Esophagus squamous epithelium (tissue), 5 donors: ENCODE measurements at places on chromosomes 5 and 9.
A peak's percentile ranks its signal among the peaks of the same experiment; 100 is the strongest.

- DNase-seq, result no peak
These were observed 1.0 kb downstream of the TLE4 start for GRCh38 chr9:79572608-79573411.

- DNase-seq, result no peak
These were observed 12.7 kb upstream of the CYSTM1 start for GRCh38 chr5:140162275-140162674.

DNA sequence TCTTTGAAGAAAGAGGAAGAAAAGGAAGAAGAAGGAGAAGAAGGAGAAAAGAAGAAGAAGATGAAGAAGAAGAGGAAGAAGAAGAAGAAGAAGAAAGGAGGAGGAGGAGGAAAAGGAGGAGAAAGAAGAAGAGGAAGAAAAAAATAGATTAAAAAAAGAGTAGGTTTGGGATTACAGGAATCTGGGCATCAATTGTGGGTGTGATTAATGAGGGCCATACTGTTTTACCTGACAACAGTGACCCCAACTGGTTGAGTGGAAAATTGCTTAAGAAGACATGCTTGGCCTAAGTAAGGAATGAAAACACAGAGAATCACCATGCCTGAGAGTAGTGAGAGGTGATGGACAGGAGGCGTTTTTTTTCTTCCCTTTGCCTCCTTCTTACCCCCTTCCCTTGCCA is 114.6 kb downstream of the FAM170A start:
- no peak for DNase-seq

DNA sequence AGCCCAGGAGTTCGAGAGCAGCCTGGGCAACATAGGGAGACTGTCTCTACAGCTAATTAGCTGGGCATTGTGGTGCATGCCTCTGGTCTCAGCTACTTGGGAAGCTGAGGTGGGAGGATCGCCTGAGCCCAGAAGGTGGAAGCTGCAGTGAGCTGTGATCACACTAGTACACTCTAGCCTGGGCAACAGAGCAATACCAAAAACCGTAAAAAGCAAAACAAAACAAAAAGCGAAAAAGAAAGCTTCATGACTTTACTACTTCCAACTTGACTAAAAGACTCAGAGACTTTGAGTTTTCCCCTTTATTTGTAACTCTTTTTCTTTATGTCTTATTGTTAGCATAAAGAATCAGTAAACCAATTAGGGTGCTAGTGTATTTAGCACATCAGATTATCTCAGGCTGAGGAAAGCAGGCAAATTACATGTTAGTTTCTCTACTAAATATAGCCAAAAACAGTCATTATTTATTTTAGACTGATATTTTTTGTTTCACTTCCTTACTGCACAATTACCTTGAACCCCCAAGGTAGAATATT is 5.4 kb downstream of the RAD17 start:
- no peak for DNase-seq

DNA sequence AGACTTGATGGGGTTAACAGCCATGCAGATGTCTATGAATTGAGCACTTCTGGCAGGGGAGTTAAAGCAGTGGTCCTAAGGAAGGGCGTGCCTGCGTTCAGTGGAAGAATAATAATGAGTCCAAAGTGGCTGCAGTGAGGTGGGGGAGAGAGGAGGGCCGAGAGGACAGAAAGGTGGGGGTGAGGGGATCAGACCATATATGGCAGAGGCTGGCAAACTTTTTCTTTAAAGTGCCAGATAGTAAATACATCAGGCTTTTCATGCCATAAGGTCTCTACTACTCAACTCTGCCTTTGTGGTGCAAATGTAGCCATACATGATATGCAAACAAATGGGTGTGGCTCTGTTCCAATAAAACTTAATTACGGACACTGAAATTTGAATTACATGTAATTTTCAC is 77.1 kb downstream of the STRBP start:
- DNase-seq, result no peak

GRCh38 chr5:175443514-175444059 is 395 bp downstream of the DRD1 start:
- no peak for DNase-seq

- no peak for DNase-seq
These were observed 43.5 kb downstream of the SARDH start for GRCh38 chr9:133694686-133695085.

DNA sequence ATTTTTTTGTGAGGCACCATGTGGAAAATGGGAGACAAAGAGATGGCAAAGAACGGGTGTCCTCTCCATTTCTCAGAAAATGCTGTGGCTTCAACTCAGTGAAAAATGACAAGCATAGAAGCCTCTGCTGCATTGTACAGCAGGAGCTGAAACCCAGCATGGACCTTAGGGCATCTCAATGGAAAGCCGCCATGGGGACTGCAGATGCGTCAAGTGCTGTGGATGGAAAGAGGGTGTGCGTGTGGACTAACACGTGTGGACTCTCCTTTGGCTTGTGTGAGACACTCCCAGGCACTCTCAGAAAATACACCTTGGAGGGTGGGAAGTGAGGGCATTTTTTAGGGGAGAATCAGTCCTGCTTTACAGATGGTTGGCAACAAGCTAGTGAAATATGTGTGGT is 2.2 kb upstream of the GLRX start:
- no peak for DNase-seq

DNA sequence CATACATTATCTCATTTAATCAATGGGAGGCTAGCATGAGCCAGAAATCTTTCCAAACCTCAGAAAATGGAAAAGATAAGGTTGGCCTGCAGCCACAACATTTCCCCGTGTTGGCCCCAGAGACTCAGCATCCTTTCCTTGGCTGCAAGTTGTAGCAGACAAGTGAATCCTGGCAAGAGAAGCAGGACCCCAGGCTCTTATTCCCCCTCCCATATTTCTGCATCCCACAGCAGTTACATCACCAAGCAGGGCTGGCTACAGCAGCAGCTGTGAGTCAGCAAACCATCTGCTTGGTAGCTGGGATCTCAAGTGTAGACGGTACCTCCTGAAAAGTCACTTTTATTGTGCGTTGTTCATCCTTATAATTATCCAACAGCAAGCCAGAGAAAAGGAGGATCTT is 212.4 kb downstream of the GNA14 start:
- no peak for DNase-seq

- no peak for DNase-seq
These were observed 56.5 kb upstream of the ZNF354A start for GRCh38 chr5:178786859-178787499.

DNA sequence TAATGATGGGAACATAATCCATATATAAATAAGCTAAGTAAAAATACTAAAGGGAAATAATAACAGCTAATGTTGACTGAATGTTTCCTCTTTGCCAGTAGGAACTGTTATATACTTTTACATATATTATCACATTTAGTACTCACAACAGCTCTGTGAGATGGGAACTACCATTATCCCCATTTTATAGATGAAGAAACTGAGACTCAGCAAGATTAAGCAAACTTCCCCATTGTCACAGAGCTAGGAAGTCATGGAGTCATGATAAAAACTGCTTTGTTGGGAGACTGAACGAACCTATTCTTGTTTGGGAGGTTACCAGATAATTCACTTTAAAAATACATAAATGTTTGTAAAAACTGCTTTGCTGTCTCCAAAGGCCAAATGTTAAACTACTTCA is 23.4 kb downstream of the WNT8A start:
- no peak for DNase-seq

DNA sequence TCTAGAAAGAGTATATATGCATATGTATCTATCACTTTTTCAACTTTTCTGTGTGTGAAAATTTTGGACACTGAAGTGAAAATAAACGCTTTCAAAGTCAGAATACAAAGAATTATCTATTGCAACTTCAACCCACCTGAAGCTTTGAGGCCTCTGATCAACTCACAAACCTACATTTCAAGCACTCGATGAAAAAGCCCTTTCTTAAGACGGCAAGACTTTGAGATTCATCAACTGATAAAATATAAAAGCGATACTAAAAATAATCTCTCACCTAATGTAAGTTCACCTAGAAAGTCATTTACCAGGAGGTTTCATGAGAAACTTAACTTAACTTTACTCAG is 1.2 kb downstream of the GOLPH3 start:
- DNase-seq, result no peak

DNA sequence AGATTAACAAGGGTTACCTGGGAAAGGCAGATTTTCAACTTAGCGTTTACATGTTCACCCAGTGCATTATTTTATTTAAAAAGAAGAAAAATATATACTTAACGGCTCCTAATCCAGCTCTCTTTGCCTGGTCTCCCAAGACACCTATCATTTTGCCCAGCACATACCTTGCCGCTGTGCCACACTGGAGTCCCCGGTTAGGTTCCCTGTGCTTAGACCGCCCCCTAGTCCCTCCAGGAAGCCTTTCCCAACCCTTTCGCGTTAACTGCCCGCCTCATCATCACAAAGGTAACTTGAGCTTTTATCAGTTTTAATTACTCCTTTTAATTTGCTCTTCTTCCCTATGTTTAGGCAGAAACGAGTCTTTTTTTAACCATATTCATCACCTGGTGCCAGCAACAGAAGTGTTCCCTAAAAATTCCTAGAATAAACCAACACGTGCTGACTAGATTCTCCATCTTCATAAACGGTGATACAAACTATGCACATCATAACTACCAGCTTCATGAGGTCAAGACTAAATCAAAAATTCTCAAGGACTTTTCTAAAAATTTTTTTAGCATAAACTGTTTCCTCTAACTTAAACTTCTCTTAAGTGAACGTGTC is 19.7 kb downstream of the DNAJA1 start:
- no peak for DNase-seq

DNA sequence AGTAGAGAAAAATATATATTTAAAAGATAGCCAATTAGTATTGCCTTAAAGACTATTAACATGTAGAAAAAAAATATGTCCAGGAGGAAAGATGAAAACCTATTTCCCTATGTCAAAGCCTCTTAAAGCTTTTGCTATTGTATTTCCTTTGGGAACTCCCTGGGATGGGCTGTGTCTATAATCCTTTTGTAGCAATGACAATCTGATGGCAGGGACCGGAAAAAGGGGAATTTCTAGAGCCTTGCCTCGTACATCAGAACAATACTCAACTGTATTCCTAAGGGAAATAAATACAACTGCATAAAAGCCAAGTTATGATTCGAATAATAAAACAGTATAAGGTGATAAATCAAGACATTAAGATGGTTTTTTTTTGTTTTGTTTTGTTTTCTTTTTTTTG is 257.3 kb downstream of the MLLT3 start:
- no peak for DNase-seq

DNA sequence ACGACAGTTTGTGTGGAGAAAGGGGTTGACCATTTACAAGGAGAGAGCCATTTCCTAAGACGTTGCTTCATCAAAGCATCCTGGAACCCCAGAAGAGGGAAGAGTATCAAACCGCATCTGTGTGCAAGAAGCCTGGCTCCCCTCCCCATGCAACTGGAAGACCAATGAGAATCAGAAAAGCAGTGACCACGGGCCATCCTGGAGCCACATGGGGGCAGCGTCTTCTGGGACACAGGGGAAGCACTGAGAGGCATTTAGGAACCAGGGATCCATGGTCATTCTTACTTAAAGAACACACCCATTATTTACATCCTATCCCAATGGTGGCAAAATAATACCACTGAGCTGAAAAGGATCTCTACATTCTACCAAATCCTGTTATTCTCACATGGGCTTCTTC is 29.3 kb downstream of the SEMA5A start:
- DNase-seq, result no peak

GRCh38 chr5:95026718-95027117 is 258.2 kb downstream of the MCTP1 start:
- DNase-seq, result no peak

DNA sequence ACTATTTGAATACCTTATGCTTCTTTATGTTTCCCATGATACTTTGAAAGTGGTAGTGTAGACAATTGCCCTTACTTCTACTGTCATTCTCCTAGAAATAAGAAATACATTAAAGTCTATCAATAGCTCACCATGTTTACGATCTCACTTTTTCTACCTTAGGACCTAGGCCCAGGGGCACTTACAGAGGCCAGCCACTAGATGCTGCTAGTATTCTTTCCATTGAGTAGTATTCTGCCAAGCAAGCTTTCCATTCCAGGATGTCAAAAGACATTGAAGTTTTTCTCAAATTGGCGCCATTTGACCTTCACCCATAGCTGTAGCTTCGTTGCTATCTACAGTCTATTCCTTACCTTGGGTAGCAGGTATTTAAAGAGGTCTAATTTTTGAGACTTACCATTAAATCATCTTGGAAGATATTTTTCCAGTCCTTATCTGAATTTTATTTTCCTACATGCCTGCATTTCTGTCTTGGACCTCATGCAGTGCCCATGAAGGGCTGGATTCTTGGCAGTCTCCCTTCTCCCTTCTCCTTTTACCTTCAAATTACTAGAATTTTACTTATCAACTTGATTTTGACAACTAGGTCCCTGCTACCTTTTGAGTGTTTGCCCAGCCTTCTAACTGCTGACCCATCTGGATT is 246.0 kb upstream of the NUDT12 start:
- no peak for DNase-seq

DNA sequence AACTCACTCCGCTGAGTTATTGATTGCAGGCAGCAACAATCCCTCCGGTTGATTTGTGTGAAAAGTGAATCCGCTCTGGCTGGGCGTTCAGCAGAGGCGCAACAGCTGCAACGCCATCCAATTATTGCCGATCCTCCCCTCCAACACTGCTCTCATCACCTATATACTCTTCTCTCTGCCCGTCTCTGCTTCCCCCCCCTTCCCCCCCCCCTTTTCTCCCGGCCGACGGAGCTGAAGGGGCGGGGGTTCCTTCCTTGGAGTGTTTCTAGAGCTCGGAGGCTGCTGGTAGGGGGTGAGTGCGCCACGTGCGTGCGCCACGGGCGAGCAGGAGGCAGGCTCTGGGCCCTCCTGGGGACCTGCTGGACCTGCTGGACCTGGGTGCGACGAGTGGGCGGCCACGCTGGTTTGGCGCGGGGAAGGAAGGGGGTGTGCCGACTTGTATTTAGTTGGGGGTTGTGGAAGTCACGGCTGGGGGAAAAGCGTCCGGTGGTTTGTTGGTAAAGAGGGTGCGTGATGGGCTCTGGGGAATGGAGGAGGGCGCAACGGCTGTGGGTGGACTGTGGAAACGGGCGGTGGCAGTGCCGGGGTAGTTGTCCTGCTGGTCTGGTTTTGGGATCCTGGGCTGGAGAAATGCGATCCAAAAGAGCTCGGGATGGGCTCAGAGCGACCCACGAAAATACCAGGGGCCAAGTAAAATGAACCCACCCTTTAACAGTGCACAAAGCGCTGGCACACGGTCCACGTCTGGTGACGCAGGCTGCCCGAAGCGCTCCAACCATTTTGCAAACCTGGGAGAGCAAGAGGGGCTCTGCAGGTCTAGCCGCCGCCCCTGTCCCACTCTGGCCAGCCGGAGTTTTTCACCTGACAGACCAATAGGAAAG is 6.4 kb upstream of the MEF2C start:
- DNase-seq, result peak; percentile 13

DNA sequence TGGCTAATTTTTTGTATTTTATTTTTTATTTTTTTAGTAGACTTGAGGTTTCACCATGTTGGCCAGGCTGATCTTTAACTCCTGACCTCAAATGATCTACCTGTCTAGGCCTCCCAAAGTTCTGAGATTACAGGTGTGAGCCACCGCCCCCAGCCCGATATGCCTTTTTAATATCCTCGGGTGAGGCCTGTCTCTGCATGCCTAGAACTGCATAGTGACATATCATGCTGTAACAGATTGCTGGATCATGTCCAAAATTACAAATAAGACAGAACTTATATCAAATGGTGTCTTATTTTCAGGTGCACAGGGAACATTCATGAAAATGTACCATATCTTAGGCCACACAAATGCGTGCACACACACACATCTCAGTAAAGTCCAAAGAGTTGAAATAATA is 39.1 kb upstream of the PJA2 start:
- DNase-seq, result no peak

- no peak for DNase-seq
These were observed 17.5 kb downstream of the IRF1 start for GRCh38 chr5:132473019-132473531.
